ENCODE measurements at places on chromosomes 4 and X.

DNA sequence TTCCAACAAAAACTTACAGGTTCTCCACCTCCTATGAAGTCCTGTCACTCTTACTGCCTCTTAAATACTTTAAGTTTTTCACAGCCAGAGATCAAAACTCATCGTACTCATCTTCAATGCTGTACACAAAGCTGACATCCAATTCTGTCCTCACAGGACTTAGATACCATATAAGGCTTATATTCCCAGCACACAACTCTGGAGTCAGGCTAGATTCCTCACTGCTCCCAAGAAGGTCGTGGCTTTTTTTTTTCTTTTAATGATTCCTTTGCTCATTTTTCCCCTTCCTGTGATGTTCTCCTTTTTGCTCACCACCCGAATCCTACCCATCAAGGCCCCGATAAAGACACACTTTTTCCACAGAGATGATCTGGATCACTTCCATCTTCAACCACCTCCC is 914 bp downstream of the TRAPPC2 start:
- H3K27me3 ChIP-seq: no peaks in the 10 kb centered on the region
- peaks cover 32% of the 10 kb centered on the region for H3K36me3 ChIP-seq
- H3K27ac ChIP-seq: no peak overlapping the region
- H3K4me1 ChIP-seq: peaks cover 2% of the 10 kb centered on the region
- peak overlapping the region; percentile 74 for H3K4me3 ChIP-seq
- DNase-seq: no peak

DNA sequence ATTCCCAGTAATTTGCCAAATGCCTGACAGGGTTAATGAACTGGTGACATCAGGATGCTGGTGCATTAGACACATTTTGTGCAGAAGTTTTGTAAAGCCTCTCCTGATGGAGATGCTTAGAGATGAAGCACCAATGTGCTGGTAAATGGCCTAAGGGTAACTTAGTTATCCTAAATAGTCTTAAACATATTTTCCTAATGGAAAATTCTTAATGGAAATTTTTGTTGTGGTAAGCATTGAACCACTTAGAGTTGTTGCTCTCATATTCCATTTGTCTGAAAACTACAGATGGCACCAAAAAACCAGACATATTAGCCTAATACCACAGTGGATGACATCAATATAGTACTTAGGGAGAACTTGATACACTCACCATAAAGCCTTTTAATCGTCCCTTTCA is 154.5 kb upstream of the ANK2 start:
- H3K4me1 ChIP-seq: peaks cover 11% of the 10 kb centered on the region
- H3K27me3 ChIP-seq: no peaks in the 10 kb centered on the region
- H3K36me3 ChIP-seq: no peaks in the 10 kb centered on the region
- no peak overlapping the region for H3K4me3 ChIP-seq
- no peak for DNase-seq

DNA sequence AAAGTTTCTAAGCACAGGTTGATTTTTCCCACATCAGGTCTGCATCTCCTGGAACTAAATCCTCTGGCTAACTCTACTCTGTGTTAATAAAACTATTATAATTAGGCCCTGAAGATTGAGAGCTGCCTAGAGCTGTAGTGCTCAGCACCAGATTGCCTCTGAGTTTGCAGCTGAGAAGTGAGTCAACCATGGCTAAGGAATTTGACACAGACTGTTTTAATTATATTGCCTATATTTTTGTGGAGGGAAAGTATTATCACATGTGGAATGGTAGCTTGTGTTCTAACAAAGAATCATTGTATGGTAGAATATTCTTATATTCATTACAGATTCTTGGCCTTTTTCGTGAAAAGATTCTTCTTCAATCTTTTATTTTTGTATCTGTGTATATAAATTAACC is 1907.6 kb upstream of the TENM3 start:
- DNase-seq: no peak
- no peak overlapping the region for H3K4me3 ChIP-seq
- H3K27me3 ChIP-seq: no peaks in the 10 kb centered on the region
- H3K27ac ChIP-seq: no peak overlapping the region
- no peaks in the 10 kb centered on the region for H3K4me1 ChIP-seq
- no peaks in the 10 kb centered on the region for H3K36me3 ChIP-seq

DNA sequence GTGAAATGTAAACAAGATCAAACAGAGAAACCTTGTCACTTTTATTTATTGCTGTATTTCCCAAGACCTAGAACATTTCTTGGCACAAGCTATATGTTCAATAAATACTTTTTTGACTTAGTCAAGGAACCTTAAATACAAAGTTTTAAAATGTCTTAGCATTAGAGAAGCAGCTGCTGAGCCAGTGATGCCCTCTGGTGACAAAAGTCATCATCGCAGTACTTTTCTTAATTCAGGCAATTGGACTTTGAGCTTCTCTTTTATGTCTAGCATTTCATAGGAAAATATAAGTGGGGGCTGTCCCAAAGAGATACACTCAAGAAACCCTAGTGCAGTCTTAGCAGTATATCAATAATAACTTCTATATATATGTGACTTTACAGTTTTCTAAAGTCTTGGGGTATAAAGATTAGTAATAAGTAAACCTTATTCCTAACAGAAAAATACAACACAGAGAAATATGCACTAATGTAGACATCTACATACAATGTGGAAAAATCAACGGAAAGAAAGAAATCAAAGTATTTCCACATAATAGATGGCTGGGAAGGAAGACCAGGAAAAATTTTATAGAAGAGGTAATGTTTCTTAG is 118.4 kb downstream of the DTHD1 start:
- H3K4me1 ChIP-seq: no peaks in the 10 kb centered on the region
- H3K27me3 ChIP-seq: no peaks in the 10 kb centered on the region
- no peaks in the 10 kb centered on the region for H3K36me3 ChIP-seq
- no peak overlapping the region for H3K27ac ChIP-seq

DNA sequence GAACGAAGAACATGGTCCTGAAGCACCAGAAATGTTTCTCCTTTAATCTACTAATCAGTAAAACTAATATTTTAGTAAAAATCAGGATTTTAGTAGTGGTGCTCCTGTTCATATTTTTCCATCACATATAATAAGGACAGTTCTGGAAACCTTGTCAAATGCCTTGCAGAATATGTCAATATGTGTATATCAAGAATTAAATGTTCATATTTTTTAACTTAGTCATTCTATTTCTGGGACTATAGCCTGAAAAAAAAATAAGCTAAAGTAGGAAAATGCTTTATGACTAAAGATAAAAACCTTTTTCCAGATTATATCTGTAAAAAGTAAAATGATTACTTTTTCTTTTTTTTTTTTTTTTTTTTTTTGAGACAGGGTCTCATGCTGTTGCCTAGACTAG is 65.1 kb downstream of the MAB21L2 start:
- no peaks in the 10 kb centered on the region for H3K27me3 ChIP-seq
- no peaks in the 10 kb centered on the region for H3K4me1 ChIP-seq
- DNase-seq: no peak
- no peaks in the 10 kb centered on the region for H3K36me3 ChIP-seq
- H3K27ac ChIP-seq: no peak overlapping the region

DNA sequence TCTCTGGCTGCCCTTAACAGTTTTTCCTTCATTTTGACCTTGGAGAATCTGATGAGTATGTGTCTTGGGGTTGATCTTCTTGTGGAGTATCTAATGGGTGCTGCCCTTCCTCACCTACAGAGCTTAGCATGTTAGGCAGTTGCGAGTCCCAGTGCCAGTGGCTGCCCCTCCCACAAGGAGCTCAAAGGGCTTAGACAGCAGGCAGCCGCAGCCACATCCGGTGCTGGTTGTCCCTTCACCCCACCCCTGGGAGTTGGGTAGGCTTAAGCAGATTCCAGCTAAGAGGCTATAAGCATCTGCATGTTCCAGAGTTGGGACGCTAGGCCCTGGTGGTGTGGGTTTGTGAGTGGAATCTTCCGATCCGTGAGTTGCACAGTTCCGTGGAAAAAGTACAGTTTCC is 322.1 kb upstream of the ARX start:
- H3K27me3 ChIP-seq: no peaks in the 10 kb centered on the region
- no peaks in the 10 kb centered on the region for H3K36me3 ChIP-seq
- H3K4me3 ChIP-seq: no peak overlapping the region
- no peak for DNase-seq
- no peak overlapping the region for H3K27ac ChIP-seq
- no peaks in the 10 kb centered on the region for H3K4me1 ChIP-seq

DNA sequence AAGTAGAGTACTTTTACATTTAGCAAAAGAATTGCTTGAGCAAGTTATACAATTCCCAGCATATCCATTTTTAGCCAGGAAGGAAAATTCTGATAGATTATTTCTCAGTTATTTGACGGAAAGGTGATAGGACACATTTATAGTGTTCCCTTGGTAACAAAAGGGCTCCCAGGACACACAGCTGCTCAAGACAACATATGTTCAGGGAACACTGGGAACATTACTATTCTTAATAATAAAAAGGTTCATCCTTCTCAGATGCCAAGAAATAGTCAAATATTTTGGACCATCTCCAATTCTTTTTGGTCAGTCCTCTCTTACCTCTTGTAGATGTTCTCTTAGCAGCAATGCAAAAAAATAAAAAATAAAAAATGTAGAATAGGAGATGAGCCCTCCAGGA is 66.8 kb upstream of the SMAD1 start:
- no peak for DNase-seq
- no peak overlapping the region for H3K4me3 ChIP-seq
- no peaks in the 10 kb centered on the region for H3K36me3 ChIP-seq
- no peak overlapping the region for H3K27ac ChIP-seq
- no peaks in the 10 kb centered on the region for H3K27me3 ChIP-seq

DNA sequence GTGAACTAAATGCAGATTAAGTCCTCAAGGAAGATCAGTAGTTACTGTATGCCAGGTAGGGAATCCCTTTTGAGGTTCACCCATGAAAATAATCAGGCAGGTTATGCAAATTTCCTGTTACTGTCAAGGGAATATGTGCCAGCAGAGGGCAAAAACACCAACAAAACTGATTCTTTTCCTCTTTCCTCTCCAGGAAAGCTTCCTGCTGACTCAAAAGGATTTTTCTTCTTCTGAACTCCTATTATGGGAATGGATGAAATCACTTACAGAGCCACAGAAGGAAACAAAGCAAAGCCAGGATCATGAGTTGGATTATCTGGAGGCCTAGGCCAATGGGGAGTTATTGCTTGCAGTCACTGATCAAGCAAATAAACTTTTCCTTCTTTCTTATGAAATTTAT is 49.7 kb downstream of the TMPRSS11F start:
- no peaks in the 10 kb centered on the region for H3K27me3 ChIP-seq
- H3K4me3 ChIP-seq: no peak overlapping the region
- no peaks in the 10 kb centered on the region for H3K36me3 ChIP-seq
- DNase-seq: no peak

GRCh38 chrX:13093529-13094140 is 49.2 kb upstream of the FAM9C start:
- H3K27ac ChIP-seq: no peak overlapping the region
- no peak for DNase-seq
- no peaks in the 10 kb centered on the region for H3K4me1 ChIP-seq

- no peaks in the 10 kb centered on the region for H3K36me3 ChIP-seq
- H3K4me1 ChIP-seq: peaks cover 1% of the 10 kb centered on the region
- no peak overlapping the region for H3K4me3 ChIP-seq
- no peak for DNase-seq
Measured at GRCh38 chr4:137998666-137999429, 243.3 kb downstream of the SLC7A11 start.

- no peak overlapping the region for H3K27ac ChIP-seq
- no peaks in the 10 kb centered on the region for H3K36me3 ChIP-seq
- no peak for DNase-seq
Measured at GRCh38 chr4:161403781-161404180, 760.0 kb downstream of the FSTL5 start.

- no peaks in the 10 kb centered on the region for H3K27me3 ChIP-seq
- H3K4me3 ChIP-seq: no peak overlapping the region
- no peaks in the 10 kb centered on the region for H3K4me1 ChIP-seq
- no peak for DNase-seq
Measured at GRCh38 chrX:131704136-131704695, 160.3 kb downstream of the OR13H1 start.

- H3K36me3 ChIP-seq: no peaks in the 10 kb centered on the region
- H3K27ac ChIP-seq: no peak overlapping the region
Measured at GRCh38 chrX:146278381-146278780, 460.8 kb downstream of the SLITRK2 start.

- H3K36me3 ChIP-seq: peaks cover 15% of the 10 kb centered on the region
- H3K4me3 ChIP-seq: no peak overlapping the region
- H3K27ac ChIP-seq: no peak overlapping the region
- DNase-seq: no peak
- no peaks in the 10 kb centered on the region for H3K4me1 ChIP-seq
Measured at GRCh38 chr4:5798946-5799345, 87.9 kb downstream of the EVC start.

DNA sequence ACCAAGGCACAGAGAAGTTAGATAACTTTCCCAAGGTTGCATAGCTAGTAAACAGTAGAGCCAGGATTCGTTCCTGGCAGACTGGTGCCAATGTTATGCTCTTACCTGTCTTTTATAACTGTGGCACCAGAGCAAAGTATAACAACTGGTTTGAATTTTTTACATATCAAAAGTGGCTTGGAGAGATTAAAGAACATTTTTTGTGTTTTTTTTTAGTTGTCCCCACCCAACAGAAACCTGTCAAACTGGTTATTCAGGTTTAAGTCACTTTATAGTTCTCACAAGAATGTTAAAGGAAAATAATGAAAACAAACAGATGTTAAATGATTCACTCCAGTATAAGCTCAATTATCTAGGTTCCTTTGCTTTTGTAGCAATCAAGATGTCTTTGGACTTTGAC is 15.6 kb upstream of the FAM47E start:
- no peak for DNase-seq
- H3K27me3 ChIP-seq: no peaks in the 10 kb centered on the region
- H3K4me1 ChIP-seq: peaks cover 2% of the 10 kb centered on the region

DNA sequence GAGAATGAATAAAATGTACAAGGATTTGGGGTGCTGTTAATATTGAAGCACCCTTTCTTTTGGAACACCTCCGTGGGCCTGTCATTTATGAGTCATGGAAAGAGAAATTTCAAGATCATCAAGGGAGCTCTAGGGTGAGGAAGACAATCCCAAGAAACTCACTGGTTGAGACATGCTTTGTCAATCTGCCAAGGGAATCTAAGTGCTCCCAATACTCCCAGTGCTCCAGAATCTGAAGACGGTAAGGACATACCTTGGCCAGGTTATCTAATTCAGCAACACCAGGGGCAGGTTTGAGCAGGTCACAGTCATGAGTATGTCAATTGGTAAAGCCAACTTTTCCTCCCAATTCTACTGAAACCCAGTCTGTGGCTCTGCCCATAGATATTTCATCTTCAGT is 556.4 kb upstream of the CPEB2 start:
- no peaks in the 10 kb centered on the region for H3K4me1 ChIP-seq
- no peak overlapping the region for H3K4me3 ChIP-seq
- no peaks in the 10 kb centered on the region for H3K36me3 ChIP-seq
- H3K27ac ChIP-seq: no peak overlapping the region
- H3K27me3 ChIP-seq: no peaks in the 10 kb centered on the region

DNA sequence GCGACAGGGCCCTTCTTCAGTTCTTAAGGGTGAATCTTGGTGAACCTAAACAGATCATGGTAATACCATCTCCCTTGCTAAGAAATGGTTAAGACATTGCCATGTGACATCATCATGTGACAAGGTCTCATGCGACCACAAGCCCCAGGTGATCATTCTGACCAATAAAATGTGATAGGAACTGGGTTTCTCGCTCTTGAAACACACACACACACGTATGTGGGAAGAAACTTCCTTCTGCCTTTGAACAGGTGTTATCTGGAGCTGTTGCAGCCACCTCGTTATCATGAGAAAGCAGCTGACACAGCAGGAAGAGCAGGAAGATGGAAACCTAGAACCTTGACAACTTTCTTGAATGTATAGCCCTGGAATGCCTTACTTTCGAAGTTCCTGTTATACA is 10.2 kb downstream of the SOD3 start:
- no peak overlapping the region for H3K27ac ChIP-seq
- H3K4me3 ChIP-seq: no peak overlapping the region
- peaks cover 13% of the 10 kb centered on the region for H3K27me3 ChIP-seq
- H3K36me3 ChIP-seq: no peaks in the 10 kb centered on the region
- no peaks in the 10 kb centered on the region for H3K4me1 ChIP-seq
- no peak for DNase-seq

Measured in neuronal stem cell (in vitro differentiated cells).